Natural killer cell treated with Interleukin-12 subunit alpha and Interleukin-12 subunit beta and Interleukin-15 and Interleukin-18, amount 100 ng/mL, for 72 hours (primary cell): ENCODE measurements at places on chromosomes 2 and 18. TPM values are rescaled to one million over a fixed set of nuclear protein-coding genes. Genes with fewer than 3 reads are reported as not detected.

- no peak for DNase-seq
These were observed 79.2 kb upstream of the SETBP1 start for GRCh38 chr18:44601447-44601846.

HJURP gene
- total RNA-seq, result 35.6 TPM

- no peak for DNase-seq
These were observed 102.6 kb downstream of the VSNL1 start for GRCh38 chr2:17643031-17643615.

DNA sequence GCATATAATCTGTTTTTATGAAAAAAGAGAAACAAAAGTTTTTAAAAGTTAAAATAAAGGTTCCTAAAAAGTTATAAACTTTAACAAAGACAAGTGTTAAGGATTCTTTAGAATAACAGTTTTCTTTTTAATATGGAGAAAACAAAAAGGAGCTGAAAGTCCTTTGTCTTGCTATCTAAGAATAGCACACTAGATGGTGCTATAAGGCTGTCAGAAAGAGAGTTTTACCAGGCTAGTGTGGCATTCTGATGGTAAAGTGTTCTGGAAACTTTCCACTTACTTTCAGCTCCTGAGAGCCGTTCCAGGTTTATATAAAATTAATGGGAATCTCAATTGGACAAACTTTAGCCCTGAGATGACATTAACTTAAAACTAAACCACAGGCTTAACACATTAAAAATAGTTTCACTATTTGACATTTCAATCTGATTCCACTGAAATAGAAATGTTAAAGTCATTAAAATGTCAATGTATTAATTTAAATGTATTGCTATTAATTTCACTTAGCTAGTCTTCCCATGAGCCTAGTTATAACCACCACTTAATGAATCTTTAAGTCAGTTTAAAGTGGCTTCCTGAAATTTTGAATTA, 3.7 kb downstream of the FBXO48 start:
- peak; percentile 65 for DNase-seq

DNA sequence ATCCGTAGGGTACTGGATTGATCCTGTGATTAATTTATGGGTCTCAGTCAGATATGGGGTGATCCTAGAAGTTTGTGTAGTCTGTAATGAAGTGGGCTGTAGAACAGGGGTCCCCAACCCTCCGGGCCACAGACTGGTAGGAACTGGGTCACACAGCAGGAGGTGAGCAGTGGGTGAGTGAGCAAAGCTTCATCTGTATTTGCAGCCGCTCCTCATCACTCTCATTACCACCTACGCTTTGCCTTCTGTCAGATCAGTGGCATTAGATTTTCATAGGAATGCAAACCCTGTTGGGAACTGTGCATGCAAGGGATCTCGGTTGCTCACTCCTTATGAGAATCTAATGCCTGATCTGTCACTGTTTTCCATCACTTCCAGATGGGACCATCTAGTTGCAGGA, 48.8 kb downstream of the EML4 start:
- no peak for DNase-seq

DNA sequence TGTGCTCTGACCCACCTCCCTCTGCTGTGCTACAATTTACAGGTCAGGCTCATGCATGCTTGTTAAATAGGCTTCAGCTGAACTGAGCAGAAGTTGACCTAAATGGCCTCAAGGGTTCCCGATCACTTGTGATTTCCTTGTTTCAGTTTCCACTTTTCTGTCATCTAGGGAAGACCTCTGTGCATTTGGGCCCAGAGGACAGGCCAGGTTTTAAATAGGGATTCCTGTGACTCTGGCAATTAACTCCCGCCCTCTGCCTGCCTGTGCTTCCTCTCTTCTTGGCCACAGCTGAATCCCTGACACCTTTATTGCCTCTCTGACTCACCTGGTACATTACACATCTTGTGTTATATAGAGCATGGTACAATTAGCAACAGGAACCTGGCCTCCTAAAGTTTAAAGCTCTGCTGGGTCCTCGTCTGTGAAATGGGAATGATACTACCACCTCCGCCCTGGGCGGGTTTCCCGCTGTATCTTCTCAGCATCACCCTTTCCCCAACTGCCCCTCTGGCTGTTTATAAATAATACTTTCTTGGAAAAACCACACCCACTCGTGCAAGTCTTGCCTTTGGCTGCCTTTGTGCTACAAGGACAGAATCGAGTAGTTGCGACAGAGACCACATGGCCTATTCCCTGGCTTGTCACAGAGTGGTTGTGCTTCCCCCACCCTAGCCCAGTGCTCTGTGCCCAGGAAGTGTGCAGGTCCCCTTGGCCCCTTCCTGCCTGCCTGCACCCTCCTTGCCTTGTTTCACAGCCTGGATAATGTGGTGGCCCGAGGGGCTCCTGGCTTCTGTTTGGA, 7.9 kb downstream of the CABLES1 start:
- DNase-seq, result no peak

GRCh38 chr18:38940863-38941531, 1375.4 kb upstream of the CELF4 start:
- DNase-seq, result peak; percentile 86

DNA sequence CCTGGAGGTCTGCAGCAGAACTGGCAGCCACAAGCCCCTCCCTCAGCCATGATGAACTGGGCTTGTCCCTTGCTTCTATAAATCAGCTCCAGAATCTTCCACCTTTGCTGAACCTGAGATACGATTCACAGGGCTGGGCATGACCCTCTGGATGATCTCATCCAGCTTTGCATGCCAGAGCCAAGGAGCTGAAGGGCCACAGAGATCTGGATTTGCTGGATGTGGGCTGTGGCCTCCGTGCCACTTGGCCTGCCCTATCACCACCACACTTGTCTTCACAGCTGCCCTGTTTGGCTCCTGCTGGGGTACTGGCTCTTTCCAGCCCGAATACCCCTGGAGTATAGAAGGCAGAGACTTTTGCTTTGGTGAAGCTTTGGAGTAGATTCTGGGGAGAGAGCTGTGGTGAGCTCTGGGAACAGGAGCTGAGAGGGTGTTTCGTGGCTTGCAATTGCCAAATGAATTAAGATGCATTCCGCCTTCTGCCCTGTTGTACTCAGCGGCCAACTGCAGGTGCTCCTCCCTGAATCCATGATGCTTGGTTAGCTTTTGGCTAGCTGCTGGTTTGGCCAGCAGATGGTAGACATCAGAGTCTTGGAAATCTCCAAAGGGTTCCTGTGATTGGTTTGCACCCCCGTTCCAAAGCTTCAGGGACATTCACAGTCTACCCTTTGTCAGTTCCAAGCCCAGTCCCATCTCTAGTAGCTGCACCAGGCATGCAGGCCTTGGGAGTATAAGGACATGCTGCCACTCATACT, 30.9 kb upstream of the GIGYF2 start:
- DNase-seq, result no peak

DNA sequence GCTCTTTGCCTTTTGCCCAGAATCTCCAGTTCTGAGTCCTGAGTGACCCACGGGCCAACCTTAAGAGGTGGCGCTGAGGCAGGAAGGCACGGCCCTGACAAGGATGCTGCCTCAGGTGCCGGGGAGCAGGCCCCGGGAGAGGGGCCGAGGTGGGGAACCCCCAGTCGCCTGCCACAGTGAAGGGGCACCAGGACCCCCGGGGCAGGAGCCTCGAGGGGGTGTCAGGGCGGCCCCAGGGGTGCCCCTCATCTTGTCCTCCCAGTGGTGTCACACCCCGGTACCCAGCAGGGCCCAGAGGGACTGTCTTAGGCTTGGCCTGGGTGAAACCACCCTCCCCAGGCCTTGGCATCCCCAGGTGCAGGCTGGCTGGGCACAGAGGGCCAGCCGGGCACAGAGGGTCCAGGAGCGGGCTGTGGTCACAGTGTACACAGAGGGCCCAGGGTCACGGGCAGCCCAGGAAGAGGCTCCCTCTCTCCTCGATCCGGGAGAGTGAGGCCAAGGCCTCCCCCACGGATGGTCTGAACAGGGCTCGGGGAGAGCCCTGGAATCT, 1.0 kb downstream of the PDCD1 start:
- peak; percentile 51 for DNase-seq

GRCh38 chr2:155502766-155503165, 804.3 kb downstream of the KCNJ3 start:
- DNase-seq, result no peak

DNA sequence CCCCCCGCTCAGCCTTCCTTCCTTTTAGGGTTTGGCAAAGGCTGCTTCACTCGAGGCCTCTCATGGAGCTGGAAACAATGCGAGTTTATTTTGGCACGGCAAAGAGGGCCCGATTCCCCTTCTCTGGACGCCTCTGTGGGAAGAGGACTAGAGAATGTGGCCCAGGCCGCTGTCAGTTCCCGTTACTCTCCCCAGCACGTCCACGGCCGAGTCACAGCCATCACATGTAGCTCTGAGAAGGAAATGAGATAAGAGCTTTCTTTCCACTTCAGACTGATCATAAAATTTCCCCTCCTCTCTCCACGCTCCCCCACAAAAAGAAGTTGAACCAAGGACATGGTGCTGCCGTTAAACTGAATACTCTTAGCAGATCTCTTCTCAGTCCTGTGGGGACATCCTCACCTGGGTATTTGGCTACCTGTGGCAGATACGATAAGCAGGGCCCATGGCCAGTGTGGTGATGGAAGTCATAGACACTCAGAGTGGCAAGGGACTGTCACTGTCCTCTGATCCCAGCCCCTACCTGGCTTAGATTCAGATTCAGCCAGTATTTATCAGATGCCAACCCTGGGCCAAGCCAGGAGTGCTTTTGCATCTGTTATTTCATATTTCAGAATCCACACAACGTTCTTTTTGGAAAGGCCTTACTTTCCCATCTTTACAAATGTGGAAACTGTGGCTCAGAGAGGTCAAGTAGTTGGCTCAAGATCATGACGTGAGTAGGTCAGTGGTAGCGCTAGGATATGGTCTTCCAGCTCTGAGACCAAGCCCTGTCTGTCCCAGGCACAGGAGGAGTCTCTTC, 101.2 kb downstream of the MCFD2 start:
- no peak for DNase-seq

- DNase-seq, result no peak
These were observed 59.7 kb upstream of the DNMT3A start for GRCh38 chr2:25401307-25402026.

- no peak for DNase-seq
These were observed 78.2 kb downstream of the MYL12B start for GRCh38 chr18:3340015-3340681.

TSPYL6 gene
- total RNA-seq, result not detected

DNA sequence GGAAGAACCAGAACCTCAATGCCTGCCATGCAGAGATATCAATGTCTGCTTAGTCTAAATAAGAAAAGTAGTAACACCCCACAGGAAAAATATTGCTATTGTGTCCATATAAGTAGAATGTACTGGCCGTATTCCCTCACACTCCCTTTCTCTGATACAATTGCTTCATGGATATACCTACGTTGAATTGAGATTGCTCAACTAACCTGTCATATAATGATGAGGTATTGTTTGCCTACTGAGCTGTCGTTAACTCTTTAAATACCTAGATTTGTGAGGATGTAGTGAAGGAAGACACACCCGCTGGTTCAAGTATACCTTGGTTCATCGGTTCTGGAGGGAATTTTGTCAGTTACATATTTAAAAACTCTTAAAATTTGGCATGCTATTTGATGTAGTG, 480.7 kb upstream of the TCF4 start:
- DNase-seq, result no peak

GRCh38 chr18:55897091-55897689, 309.2 kb upstream of the TCF4 start:
- no peak for DNase-seq

ALPP gene
- total RNA-seq, result not detected

DNA sequence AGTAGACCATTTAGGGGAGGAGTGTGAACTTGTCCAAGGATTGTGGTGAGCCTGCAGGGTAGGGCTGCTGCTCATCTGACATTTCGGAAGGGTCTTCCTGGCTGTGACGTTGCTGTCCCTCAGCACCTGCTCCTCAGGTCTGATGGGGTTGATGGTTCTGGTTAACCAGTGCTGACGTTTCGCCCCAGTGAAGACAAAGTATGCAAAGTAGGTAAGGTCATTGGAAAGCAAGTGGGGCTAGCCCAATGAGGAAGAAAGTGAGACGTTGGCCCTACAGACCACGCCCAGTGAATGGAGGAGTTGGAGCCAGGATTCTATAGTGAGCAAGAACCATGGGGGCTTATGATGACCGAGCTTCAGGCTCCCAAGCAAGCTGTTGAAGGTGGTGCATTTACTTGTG, 33.4 kb upstream of the ZNF396 start:
- DNase-seq, result no peak

ALLC gene
- total RNA-seq, result not detected

TFPI gene
- 0.56 TPM for total RNA-seq

MERTK gene
- total RNA-seq, result 0.40 TPM

DNA sequence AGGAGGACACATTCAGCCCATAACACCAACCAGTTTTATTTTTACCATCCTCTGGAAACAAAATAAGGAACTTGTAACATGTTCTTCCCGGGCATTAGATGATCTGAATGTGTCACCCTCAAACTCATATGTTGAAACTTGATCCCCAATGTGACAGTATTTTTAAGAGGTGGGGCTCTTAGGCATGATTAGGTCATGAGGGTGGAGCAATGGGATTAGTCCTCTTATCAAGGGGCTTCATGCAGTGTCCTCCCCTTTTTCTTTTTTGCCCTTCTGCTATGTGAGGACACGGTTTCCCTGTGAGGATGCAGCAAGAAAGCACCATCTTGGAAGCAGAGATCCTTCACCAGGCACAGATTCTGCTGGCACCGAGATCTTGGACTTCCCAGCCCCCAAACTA, 401.5 kb upstream of the TRIB2 start:
- no peak for DNase-seq

UNC50 gene
- 31.8 TPM for total RNA-seq

- DNase-seq, result no peak
These were observed at the start of gene ZNF804A for GRCh38 chr2:184598316-184599053. TSS of gene ZNF804A (plus strand) at chr2:184598529. CDS start at chr2:184598960, 431 bp downstream.

RTTN gene
- 73.7 TPM for total RNA-seq
